ENCODE measurements at places on chromosomes 4 and X.

DNA sequence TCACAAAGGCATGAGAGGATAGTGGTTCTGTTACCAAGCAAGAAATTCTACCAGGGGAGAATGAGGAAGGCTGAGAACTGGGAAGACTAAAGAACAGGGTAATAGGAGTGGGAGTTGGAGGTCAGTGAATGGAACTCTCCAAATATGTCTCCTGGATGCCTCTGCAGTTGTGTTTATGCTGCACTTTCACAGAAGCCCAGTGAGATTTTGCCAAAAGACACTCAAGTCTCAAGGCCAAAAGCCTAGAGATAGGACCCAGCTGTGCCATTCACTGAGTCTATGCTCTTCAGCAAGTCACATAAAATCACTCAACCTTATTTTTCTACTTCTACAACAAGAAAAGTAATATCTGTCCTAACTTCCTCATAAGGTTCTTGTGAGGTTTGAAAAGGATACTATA, 285.4 kb downstream of the UNC5C start:
- no peak for DNase-seq

GRCh38 chrX:85988353-85988752, 59.0 kb downstream of the CHM start:
- no peak for DNase-seq

DNA sequence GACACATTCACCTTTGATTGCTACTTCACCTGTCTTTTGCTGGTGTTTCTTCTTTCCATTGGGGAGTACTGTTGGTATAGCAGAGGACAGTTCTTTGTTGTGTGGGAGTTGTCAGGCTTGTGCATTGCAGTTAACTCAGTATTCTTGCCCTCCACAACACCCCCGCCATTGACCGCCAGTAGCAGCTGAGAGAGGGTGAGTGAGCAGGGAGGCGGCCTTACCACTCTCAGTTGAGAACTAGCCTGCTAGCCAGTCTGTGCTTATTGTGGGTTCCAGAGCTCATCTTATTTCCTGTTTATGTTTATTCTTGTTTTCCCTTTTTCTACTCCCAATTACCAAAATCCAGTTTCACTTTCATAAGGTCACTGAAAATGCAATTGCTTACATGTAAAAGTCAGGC, 52.2 kb downstream of the STIM2 start:
- no peak for DNase-seq

- DNase-seq = no peak
Measured at GRCh38 chr4:58665649-58666048, 1555.5 kb upstream of the IGFBP7 start.

DNA sequence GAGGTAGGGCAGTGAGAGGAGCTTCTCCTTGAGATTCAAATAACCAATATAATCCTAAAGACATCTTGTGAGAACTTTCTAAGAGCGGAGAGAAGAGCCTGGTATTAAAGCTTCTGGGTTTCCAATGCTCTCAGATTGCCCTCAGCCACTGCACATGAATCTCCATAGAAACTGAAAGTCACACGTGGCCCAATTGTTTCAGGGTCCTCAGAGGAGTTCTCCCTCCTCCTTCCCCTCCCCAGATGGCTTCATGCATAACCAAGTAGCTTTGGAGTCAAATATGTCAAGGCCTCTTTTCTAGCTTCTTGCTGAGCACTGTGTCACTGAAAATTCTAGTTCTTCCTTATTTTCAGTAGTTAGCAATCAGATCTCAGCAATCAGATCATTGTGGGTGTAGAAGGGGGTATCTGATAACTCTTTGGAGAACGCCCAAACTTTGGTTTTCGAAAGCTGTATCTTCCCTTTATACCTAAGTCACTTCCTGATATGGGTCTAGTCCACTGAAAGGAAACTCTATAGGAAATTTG, 2.2 kb downstream of the BTK start:
- DNase-seq = no peak

Data from HuH-7.5 (cell line).